Activated T-helper 2 cell treated with anti-CD3 and anti-CD28 coated beads, Interferon-gamma antibody, Interleukin-2, Interleukin-4, amounts not matched to agents 10 μg/mL and 5 μg/mL and 100 μg/mL, durations not matched to agents 14 hours and 24 hours and 36 hours (primary cell): ENCODE measurements at places on chromosomes 1 and 21. TPM values are rescaled to one million over a fixed set of nuclear protein-coding genes. Genes with fewer than 3 reads are reported as not detected.

DNA sequence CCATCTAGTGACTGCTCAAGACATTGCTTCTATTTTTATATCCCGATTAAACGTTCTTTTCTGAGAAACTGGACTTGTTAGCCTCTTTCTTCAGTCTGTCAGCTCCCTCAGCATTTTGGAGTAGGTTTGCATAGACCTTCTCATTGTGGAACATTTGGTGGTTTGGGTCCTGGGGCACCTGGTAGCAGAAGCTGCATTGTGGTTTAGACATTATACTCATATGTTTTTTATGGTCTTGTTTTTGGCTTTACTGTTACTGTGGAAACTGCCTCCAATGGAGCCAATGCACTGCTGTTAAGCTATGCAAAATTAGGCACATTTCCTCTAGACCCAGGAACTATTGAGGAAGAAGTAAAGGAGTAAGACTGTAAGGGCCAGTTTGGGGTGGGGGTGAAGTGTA lies 36.7 kb upstream of the LRRC8B start:
- peaks cover 8% of the 10 kb centered on the region for H3K36me3 ChIP-seq
- peak overlapping the region; percentile 50 for H3K27ac ChIP-seq
- no peak for DNase-seq
- peaks cover 41% of the 10 kb centered on the region for H3K4me1 ChIP-seq

GRCh38 chr1:246532519-246532918 lies 25.4 kb upstream of the SMYD3 start:
- no peaks in the 10 kb centered on the region for H3K27me3 ChIP-seq
- H3K36me3 ChIP-seq, result no peaks in the 10 kb centered on the region
- H3K4me3 ChIP-seq, result no peak overlapping the region
- H3K4me1 ChIP-seq, result peaks cover under 1% of the 10 kb centered on the region
- no peak overlapping the region for H3K27ac ChIP-seq
- no peak for DNase-seq

DNA sequence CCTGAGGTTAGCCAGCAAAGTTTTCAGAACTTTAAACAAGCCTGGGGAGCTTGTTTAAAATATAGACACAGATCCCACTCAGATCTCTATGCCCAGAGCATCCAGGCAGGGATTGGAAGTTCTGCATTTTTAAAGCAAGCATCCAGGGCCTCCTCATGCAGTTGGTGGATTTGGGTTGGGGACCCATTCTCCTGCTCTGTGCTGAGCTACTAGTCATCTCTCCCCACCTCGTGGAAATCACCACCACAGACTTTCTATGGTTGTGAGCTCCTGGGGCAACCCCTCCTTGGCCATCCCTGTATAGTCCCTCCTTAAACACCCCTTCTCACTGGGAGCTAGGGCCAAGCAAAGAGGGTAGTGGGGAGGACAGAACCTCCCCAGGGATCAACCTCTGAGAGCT lies 73.5 kb upstream of the CASZ1 start:
- no peak overlapping the region for H3K4me3 ChIP-seq
- no peak for DNase-seq
- H3K27me3 ChIP-seq, result peaks cover 45% of the 10 kb centered on the region
- peaks cover 15% of the 10 kb centered on the region for H3K4me1 ChIP-seq

GRCh38 chr1:26483980-26484379 lies 11.7 kb downstream of the HMGN2 start:
- no peaks in the 10 kb centered on the region for H3K27me3 ChIP-seq
- DNase-seq, result no peak
- H3K4me3 ChIP-seq, result no peak overlapping the region
- H3K4me1 ChIP-seq, result peaks cover 6% of the 10 kb centered on the region
- peaks cover 10% of the 10 kb centered on the region for H3K36me3 ChIP-seq
- H3K27ac ChIP-seq, result no peak overlapping the region

C1QTNF12 gene
- total RNA-seq, result 3.5 and 3.7 TPM in 2 replicates

GRCh38 chr1:56917356-56917755 lies 48.5 kb downstream of the C8B start:
- DNase-seq, result no peak
- H3K4me3 ChIP-seq, result no peak overlapping the region
- H3K27me3 ChIP-seq, result no peaks in the 10 kb centered on the region
- no peak overlapping the region for H3K27ac ChIP-seq
- no peaks in the 10 kb centered on the region for H3K36me3 ChIP-seq
- H3K4me1 ChIP-seq, result no peaks in the 10 kb centered on the region

PBX1 gene
- not detected in 2 replicates for total RNA-seq

GRCh38 chr1:239367196-239367810 lies 19.1 kb upstream of the CHRM3 start:
- no peaks in the 10 kb centered on the region for H3K36me3 ChIP-seq
- H3K4me1 ChIP-seq, result no peaks in the 10 kb centered on the region
- no peaks in the 10 kb centered on the region for H3K27me3 ChIP-seq

DNA sequence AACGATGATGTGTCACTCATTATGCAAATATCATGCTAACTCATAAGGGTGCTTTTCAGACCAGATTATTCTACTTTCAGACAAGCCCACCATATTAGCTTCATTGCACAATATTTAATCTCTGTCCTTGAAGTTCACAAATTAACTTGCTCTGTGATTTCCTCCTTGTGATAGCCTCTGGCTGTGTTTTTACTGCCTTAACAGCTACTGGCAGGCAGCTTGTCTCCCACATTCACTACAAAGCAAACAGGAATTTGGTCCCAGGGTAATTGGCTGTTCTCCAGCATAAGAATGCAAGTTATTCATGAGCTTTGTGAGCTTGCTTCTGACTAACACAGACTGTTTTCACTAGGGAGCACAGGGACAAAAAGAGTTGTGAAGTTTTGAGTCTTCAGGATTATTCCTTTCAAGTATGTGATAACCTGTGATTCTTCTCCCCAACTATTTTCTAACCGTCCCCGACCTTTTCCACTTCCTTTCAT lies 87.9 kb upstream of the HMCN1 start:
- H3K27ac ChIP-seq, result no peak overlapping the region
- H3K36me3 ChIP-seq, result peaks cover 33% of the 10 kb centered on the region
- no peaks in the 10 kb centered on the region for H3K27me3 ChIP-seq
- DNase-seq, result no peak

TOMM20 gene
- total RNA-seq, result 105 and 118 TPM in 2 replicates

TMEM269 gene
- 0.16 and 0.39 TPM in 2 replicates for total RNA-seq

DNA sequence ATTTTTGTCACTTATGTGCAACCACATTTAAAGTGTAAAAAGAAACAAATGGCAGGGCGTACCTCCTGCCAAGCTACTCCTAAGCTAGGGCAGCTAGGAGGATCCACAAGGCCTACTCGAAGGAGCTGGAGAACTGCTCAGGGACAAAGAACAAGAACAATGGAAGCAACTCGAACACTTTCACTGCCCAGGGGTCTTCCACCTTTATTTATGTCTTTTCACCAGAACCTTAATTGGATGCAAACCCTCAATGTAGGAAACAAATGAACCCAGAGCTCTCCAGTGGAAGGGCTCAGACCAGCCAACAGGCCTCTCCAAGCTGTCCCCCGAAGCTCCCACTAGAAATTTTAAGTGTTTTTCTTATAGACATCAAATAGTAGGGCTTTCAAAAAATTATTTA lies 39.9 kb downstream of the C1orf198 start:
- no peak for DNase-seq
- H3K27ac ChIP-seq, result no peak overlapping the region
- peaks cover 4% of the 10 kb centered on the region for H3K27me3 ChIP-seq
- H3K4me1 ChIP-seq, result no peaks in the 10 kb centered on the region

SOD1 gene
- 284 and 286 TPM in 2 replicates for total RNA-seq

DNA sequence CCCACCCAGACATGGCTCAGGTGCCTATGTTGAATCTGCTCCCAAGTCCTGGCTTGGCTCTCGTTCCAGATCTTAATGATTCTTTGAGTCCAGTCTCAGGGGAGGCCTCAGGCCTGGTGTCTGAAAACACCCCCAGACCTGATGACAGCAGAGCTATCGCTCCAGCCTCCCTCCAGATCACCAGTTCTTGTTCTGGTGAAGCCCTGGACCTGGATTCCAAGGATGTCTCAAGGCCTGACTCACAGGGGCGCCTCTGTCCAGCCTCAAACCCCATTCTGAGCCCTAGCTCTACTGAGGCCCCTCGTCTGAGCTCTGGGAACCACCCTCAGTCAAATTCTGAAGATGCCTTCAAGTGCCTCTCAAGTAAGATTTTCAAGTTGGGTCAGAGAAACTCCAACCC lies 11.4 kb downstream of the MROH7 start:
- no peaks in the 10 kb centered on the region for H3K4me1 ChIP-seq
- DNase-seq, result no peak
- no peak overlapping the region for H3K27ac ChIP-seq
- no peaks in the 10 kb centered on the region for H3K36me3 ChIP-seq

DNA sequence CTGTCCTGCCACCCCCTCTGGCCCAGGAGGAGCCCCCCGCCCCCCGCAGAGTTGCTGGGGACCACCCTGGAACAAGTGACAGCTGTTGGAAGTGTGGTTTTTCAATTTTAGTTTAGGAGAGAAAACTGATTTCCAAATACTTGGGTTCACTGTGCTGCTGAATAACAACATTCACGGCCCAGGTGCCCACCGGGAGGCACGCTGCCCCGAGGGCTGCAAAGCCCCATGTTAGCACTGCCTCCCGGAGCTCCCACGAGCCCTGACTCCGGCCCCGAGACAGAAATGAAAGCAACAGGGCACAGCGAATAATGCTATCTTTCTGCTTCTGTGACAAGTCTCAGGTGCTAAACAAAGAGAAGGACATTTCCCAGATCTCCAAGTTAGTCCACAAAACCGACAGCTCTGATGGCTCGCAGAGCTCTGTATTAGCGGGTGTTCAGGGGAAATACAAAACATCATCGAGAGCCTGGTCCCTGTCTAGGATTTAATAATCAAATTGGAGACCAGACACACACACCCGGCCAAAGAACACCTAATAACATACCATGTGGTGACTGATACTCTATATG lies 451.5 kb downstream of the KIF26B start:
- no peak overlapping the region for H3K27ac ChIP-seq
- no peaks in the 10 kb centered on the region for H3K36me3 ChIP-seq
- H3K4me1 ChIP-seq, result no peaks in the 10 kb centered on the region
- DNase-seq, result no peak

DNA sequence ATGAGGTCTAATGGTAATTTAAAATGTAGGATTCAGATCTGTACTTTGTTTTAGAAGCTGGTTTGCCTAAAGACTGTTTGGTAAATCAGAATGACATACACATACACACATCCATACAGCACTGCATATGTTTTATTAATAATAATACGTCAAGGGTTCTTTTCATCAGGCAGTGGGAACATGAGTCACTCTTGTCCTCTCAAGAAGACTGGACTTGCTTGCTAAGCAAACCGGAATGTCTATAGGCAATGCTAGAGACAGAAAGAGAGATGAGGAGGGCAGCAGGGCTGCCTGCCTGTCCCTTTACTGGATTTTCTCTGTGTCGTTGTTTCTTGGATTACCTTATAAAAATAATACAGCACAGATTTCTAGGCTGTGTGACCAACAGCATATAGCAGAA lies 119.1 kb upstream of the GALNT2 start:
- peaks cover 5% of the 10 kb centered on the region for H3K27me3 ChIP-seq
- no peak overlapping the region for H3K4me3 ChIP-seq
- H3K27ac ChIP-seq, result no peak overlapping the region
- no peak for DNase-seq

GRCh38 chr1:158146165-158146564 lies 34.5 kb upstream of the CD1D start:
- no peak for DNase-seq
- H3K27ac ChIP-seq, result no peak overlapping the region
- peaks cover 2% of the 10 kb centered on the region for H3K36me3 ChIP-seq
- no peak overlapping the region for H3K4me3 ChIP-seq
